Stimulated activated CD4-positive, alpha-beta T cell treated with anti-CD3 and anti-CD28 coated beads, Interleukin-4, amount 100 ng/mL, for 48 hours (primary cell): ENCODE measurements at places on chromosomes 7 and 10.

DNA sequence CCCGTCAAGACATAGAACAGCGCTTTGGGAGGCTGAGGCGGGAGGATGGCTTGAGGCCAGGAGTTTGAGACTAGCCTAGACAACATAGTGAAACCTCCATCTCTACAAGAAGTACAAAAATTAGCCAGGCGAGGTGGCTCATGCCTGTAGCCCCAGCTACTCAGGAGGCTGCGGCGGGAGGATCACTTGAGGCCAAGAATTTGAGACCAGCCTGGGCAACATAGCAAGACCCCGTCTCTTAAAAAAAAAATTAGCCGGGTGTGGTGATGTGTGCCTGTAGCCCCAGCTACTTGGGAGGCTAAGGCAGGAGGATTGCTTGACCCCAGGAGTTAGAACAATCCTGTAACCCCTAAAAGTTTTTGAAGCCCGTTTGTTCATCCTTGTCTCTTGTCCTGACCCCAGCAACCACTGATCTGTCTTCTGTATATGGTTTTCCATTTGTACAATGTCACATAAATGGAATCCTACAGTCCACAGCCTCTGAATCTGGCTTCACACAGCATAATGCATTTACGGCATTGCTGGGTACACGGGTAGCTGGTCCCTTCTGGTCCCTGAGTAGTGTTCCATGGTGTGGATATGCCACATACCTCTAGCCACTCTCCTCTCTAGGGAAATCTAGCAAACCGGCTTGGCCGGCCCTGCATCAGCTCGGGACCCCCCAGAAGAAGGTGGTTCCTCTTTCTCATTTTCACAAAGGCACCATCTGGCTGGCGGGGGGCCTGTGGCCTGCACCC lies 8.4 kb downstream of the GTF2IRD1 start:
- DNase-seq, result no peak

DNA sequence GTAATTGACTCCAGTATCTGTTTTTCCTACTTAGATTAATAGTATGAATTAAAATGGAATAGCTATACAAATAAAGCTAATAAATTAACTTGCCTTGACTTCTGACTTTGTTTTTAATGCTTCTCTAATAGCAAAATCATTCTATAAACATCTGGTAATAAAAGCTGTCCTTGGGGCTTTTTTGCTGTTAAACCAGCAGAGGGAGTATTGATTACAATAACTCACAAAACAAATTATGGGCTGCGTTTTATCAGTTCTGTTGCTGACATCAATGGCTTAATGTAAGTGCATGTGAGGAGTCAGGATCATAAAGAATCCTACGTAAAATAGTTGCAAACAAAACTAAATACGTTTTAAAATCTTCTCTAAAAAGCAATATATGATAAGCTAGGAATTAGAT lies 667.8 kb downstream of the PCDH15 start:
- DNase-seq, result no peak

- no peak for DNase-seq
These were observed 285.7 kb downstream of the RPS24 start for GRCh38 chr10:78319371-78319770.

- DNase-seq, result no peak
These were observed 286.4 kb downstream of the BAMBI start for GRCh38 chr10:28963539-28964221.

DNA sequence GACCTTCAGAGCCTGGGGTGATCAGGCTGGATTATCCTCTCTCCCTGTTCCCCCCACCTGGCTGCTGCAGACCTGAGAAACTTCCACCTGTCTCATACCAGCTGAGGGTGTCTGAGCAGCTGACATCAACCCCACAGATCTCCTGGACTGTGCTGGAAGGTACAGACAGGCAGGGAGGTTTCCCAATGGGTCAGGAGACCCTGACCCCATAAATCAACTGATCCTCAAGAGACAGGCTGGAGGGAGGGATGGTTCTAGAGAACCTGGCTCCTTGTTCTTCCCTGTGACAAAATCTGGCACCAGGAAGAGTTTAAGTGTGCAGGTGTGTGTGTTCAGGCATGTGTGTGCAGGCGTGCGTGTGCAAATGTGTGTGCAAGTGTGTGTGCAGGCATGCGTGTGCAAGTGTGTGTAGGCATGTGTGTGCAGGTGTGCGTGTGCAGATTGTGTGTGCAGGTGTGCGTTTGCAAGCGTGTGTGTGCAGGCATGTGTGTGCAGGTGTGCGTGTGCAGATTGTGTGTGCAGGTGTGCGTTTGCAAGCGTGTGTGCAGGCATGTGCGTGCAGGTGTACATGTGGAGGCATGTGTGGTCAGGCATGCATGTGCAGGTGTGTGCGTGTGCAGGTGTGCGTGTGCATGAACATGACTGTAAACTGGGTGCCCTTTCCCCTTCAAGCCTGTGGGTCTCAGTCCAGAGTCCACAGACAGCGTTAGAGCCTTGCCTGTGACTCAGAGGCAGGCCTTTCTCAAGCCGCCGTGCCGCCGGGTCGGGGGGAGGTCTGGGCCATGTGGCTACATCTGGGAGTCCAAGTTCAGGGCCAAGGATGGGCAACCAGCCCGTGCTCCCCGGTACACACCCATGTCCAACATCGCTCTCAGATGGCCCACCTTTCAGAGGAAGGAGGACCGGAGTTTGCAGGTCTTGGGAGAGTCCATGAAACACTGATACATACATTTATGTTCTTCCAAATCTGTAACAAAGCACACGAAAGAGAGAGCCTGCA lies 50.1 kb upstream of the ELN start:
- DNase-seq, result no peak

GRCh38 chr7:102073931-102074880 lies 212.5 kb upstream of the SH2B2 start:
- no peak for DNase-seq

DNA sequence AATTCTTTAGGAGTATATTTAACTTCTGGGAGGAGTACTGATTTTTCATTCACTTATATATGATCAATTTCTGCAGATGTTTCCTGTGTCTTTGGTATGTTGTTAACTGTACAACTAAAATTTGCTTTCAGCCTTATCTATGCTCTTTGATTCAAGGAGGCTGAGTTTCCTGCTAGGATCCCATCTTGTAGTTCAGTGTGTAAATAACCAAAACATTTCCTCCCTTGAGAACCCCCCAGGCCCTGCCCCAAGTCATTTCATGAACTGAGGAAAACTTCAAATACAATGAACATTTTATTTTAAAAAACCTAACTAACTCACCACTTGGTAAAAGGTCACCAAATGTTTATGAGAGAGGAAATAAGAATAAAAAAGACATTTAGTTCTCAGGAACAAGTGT lies 55.5 kb downstream of the VWA2 start:
- DNase-seq, result no peak

GRCh38 chr10:131972474-131973071 lies 9.2 kb downstream of the BNIP3 start:
- DNase-seq, result no peak

GRCh38 chr7:143295870-143296269 lies 7.7 kb downstream of the CASP2 start:
- no peak for DNase-seq

- DNase-seq, result no peak
These were observed 19.3 kb upstream of the ACHE start for GRCh38 chr7:100914879-100915447.
